ENCODE measurements at places on chromosomes 6 and 20. TPM values are rescaled to one million over a fixed set of nuclear protein-coding genes. Genes with fewer than 3 reads are reported as not detected.

CRISP3 gene
- not detected for total RNA-seq

C6orf132 gene
- total RNA-seq: under 0.01 TPM

SPATS1 gene
- total RNA-seq: not detected

C20orf202 gene
- not detected for total RNA-seq

RSPO4 gene
- not detected for total RNA-seq

SKIC2 gene
- 30.2 TPM for total RNA-seq

EPPIN gene
- not detected for total RNA-seq

DNA sequence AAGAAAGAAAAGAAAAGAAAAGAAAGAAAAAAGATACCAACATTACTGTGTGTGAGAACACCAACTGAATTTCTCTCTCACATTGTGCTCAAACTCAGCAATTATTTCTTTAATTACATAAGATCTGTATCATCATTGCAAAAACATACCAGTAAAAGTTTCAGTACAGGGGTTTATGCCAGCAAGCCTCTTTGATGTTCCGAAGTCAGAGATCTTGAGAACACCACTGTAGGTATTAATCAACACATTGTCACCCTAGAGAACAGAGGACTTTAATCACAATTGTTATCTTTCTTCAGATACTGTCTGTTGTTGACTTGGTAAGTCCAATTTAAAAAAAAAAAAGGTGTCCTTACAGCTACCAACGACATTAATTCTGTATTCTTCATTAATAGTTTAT, 60.9 kb upstream of the MAP7 start:
- no peak for DNase-seq

DNA sequence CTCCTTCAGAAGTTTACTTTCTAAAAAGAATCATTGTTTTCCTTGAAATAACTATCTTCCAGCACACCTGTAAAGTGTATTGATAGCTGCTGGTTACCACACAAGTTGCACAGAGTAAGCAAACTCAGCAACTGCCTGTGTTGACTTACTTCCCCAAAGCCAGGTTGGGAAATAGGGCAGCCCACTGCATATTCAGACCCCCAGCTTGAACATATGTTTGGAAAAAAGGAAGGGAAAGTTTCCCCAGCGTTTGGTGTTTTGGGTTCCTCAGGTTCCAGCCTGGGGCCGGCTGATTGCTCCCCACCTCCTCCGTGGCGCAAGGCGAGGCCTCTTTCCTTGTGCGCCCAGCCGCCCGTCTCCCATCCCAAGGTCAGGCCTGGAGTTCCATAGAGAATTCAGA, 70.1 kb upstream of the QKI start:
- DNase-seq: no peak

- DNase-seq: peak; percentile 67
Measured at GRCh38 chr20:11158146-11158545, 484.3 kb upstream of the JAG1 start.

DNA sequence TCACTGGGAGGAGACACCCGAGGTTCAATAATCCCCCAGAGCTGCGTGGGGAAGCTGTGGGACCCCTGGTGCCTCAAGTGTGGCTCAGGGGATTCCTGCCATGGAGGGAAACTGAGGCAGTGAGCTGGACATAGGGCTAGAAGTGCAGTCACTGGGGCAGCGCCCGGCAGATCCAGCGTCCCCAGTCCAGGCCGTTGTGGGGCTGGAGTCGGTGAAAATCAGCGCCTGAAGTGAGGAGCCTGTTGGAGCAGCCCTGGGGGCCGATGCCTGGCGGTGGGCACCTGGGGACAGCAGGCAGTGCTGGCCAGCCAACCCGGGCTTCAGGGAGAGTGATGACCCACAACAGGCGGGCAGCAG, 2.2 kb upstream of the COL9A3 start:
- no peak for DNase-seq

DNA sequence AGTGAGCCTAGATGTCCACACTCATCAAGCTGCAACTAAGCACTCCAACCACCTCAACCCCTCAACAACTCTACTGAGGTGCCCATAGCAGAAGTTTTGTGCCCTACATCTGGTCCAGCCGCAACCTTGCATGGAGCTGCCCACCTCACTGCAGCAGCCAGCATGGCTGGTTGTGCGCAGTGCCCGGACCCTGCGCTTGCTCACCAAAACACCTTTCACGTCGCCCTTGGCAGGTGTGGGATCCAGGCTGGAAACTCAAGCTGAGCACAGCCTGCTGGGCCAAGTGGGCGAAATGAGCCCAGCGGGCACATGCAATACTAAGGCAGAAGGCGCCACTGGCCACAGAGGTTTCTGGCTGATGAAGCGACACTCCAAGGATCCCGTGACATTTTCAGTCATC, 902.4 kb downstream of the TBC1D32 start:
- DNase-seq: no peak

GRCh38 chr20:50220093-50220893, 29.7 kb downstream of the CEBPB start:
- DNase-seq: no peak

- no peak for DNase-seq
Measured at GRCh38 chr6:56752009-56752408, 109.3 kb upstream of the DST start.

- DNase-seq: peak; percentile 79
Measured at GRCh38 chr6:128370072-128370471, 150.3 kb downstream of the PTPRK start.

DNA sequence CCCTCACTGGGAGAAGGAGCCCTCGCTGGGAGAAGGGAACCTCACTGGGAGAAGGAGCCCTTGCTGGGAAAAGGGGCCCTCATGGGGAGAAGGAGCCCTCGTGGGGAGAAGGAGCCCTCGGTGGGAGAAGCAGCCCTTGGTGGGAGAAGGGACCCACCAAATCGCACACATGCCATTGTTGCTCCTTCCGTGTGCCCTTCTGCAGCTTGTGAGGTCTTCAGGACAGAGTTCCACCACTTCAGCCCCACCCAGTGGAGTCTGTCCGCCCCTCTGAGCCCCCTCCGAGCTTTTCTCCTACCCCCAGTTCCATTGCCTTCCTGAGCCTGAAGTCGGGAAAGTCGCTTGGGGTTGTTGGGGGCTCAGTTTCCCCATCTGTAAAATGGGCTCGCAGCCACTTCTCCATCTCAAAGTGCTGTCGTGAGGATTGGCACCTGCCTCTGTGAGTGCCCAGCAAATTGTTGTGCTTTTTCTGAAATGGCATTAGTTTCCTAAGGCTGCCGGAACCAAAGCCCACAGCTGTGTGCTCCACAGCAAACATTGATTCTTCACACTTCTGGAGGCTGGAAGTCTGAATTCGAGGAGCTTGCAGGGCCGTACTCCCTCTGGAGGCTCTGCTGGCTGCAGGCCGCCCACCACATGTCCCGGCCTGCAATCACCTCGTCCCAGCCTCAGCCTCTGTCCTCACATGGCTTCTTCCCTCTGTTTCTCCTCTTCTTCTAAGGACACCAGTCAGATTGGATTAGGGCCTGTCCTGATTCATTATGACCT, 124.7 kb upstream of the PMEPA1 start:
- DNase-seq: no peak

DNA sequence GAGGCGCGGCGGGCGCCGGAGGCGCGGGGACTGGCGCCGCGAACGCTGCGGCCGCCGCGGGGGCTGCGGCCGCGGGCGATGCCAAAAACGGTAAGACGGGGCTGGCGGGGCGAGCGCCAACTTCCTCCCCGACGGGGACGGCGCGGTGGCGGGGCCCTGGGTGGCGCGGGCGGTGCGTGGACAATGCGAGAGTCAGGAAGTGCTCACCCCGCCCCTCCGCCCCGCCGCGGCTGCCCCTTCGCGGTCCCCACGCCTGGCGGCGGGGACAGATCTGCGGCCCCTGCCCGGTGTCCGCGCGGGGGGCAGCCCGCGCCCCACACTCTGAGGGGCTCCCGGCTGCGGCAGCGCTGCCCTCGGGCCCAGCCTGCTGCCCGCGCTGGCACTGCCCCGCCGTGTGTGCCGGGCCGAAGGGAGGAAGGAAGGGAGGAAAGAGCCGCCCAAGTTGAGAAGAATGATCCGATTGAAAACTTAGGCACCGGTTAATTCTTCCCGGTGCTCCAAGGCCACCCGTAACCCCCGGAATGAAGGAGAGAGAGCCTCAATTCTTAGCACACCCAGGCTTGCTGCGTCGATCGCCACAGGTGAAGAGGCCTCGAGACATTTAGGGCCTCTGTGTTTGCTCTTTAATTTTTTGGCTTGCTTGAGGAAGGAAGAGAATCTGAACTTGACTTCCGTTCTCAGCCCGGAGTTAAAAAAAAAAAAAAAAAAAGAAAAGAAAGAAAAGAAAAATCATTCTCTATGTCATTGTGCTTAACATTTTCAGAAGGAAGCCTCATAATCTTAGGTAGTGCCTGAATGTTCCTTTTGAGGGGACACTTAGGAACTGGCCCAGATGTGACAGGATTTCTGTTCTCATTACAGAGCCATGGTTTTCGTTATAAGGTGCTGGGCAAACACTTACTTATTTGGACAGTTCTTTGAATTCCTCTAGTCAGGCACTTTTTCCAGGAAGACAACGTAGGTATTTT, 982 bp downstream of the HECA start:
- peak; percentile 65 for DNase-seq

- no peak for DNase-seq
Measured at GRCh38 chr6:44390158-44390683, 2.7 kb downstream of the CDC5L start.

DNA sequence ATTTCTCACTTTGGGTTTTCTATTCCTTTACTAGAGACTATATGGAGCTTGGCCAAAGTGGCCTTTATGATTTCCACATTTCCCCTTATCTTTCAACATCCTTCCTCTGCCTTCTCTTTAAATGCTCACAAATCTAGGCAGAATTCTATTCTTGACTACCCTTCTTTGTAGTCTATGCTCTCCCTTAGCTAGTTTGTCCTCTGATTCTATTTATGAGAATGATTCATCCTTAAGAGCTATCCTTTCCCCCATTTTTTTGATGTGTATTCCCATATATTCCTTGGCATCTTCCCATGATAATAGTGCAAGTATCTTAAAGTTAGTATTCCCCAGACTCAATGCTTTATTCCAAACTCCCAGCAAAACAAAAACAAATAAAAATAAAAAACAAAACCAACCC, 53.1 kb downstream of the IL20RA start:
- no peak for DNase-seq
